HCT116 (cell line): ENCODE measurements at places on chromosomes 7 and 10.

GRCh38 chr10:121926671-121927317 is 1.0 kb downstream of the ATE1 start:
- DNase-seq, result no peak

GRCh38 chr7:23469961-23470250 is 385 bp downstream of the IGF2BP3 start:
- no peak for DNase-seq

DNA sequence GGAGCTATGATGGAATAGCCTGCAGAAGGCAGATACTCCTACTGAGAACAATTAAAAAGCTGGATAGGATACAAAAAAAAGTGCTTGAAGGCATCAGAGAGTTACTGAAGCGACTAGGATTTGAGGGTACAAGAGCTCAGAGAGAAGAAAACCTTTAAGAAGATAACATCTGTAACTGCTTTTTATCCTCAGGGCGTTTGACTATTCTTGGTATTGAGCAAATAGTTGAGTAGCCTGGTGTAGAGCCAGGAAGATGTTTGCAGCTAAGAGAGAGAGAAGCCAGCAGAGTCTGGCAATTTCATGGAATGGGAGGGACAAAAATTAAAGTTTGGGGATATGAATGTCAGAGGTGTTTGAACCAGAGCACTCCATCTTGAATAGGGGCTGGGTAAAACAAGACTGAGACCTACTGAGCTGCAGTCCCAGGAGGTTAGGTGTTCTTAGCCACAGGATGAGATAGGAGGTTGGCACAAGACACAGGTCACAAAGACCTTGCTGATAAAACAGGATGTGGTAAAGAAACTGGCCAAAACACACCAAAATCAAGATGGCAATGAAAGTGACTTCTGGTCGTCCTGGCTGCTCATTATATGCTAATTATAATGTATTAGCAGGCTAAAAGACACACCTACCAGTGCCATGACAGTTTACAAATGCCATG is 428.8 kb downstream of the SH2D4B start:
- no peak for DNase-seq

GRCh38 chr7:27611059-27611458 is 51.6 kb downstream of the HIBADH start:
- no peak for DNase-seq

DNA sequence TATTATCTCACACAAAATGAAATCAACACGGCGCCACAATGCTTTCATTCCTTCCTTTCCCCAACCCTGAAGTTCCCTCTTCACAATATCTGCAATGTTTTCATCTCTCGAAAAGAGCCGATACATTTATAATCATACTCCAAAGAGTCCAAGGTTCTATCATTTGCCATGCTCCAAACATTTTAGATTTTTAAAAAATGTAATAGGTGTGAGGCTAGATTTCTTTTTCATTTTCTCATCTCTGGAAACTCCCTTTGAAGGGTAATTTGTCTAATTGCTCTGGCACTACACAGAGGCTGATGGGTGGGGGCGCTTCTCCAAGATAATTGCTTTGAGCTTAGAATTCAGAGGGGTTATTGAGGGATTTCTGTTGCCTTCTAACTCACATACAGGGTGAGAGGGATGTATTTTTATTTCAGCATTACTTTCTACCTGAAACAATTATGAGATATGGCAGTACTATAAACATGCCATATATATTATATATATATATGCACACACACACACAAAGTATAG is 4.9 kb downstream of the DLX5 start:
- no peak for DNase-seq

DNA sequence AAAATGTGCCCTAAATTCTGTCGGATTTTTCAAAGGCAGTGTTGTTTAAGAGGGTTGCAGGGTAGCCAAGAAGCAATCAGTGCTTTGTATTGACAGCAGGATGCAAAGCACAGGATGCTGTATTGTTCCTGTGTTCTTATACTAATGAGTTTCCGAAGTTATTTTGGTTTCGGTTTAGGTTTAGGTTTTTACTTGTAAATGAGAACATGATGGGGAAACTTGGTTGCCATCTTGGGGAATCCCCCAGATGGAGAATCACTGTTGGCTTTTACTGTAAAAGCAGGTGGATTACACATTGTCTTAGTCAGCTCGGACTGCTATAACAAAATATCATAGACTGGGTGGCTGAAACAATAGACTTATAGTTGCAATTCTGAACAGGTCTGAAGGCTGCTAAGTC is 72.1 kb downstream of the INHBA start:
- DNase-seq, result no peak

DNA sequence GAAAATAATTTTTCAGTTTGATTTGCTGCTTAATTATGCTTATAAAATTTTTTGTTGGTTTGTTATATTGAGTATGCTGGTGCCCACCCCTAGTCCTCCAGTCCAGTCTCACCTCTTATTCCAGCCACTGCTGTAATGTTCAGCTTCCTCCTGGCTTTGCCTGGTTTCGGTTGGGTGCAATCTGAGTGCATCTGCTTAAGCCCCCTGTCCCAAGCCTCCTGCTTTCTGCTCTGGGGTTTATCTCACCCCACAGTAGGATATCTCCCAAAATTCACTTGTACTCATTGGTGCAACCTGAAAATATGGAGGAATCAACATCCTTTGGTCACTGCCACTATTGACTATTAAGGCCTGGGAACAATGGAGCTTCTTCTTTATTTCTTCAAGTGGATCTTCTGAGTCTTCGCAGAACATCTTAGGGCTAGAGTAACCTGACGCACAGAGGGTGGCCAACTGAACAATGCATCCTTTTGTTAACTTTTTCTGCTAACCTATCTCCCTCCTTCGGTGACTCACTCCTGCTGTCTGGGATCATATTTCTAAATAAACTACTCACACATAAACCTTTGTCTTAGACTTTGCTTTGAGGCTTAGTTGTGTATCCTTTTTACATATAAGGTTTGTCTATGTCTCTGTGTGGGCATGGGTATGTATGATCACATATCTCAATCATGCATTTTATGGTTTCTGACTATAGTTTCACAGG is 19.1 kb upstream of the SOSTDC1 start:
- peak; percentile 95 for DNase-seq

GRCh38 chr7:18461785-18462467 is 33.6 kb upstream of the HDAC9 start:
- DNase-seq, result no peak
